ENCODE measurements at places on chromosomes 16 and 17.

GRCh38 chr17:31294820-31295488 lies 2.1 kb downstream of the OMG start:
- DNase-seq: no peak

GRCh38 chr17:81210868-81211267 lies 11.9 kb downstream of the CEP131 start:
- DNase-seq: no peak

GRCh38 chr16:30561089-30561816 lies 3.1 kb upstream of the ZNF764 start:
- DNase-seq: peak; percentile 16

DNA sequence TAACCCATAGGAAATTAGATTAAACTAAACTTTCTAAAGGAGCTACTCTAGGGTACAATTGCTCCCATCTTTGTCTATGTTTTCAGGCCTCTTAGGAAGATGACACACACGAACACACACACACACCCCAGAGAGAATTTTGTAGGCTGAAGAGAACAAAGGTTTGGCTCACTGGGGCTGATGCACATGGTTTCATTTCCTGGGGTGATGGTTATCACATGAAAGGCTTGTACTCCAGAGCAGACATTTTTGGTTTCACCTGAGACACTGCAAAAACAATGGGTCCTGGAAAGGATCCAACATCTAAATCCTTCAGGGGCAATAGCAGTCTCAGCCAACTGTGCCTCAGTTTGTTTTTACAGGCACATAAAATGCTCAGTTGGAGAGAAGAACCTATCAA lies 62.8 kb downstream of the GRB7 start:
- no peak for DNase-seq

DNA sequence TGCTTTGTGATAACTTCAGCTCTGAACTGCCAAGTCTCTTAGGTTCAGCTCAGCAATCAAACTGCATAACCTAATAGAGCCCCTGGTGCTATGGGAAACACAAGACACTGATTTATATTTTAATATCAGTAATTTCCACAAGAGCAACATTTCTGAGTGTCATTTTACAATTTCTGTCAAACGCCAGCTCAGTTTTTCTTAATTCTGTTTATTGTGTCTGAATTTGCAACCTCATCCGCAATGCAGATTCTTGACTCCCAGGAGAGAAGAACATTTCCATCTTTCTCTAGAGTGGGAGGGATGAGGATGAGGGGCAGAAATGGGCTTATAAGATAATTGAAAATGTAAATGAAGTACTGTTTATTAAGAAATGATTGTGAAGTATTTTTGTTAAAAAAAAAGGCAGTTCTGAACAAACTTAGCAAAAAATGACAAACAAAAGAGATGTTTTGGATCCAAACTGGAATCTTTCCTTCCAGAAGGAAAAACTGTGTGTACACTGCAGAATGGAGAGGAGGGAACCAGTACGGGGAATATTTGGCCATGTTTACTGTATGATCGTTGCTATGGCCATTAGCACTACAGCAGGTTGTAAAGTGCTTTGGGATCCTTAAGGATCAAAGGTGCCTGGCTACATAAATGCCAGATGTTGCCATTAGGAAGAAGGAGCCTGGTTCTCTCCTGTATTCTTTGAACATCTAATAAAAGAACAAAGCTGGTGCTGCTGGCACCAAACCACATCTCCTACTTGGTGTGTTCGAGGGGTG lies 7.4 kb upstream of the PMFBP1 start:
- no peak for DNase-seq

DNA sequence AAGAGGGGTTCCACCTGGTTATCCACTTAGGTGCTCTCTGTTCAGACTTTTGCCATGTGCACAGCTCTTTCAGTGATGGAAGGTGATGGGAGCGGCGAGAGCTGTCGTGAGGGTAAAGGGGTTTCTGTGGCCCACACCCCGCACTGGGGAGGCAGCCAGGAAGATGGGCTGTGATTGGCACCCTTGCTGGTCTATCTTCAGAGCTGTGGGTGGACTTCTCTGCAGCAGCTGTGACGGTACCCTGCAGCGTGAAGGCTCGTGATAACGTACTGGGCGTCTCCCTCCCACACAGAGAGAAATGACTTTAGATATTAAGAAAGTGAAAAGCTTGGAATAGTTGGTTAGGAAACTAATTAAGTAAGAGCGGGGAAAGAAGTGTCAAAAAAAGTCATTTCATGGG lies 45.8 kb downstream of the MPRIP start:
- DNase-seq: no peak

- DNase-seq: no peak
Measured at GRCh38 chr17:80624864-80625263, 80.2 kb downstream of the RPTOR start.

DNA sequence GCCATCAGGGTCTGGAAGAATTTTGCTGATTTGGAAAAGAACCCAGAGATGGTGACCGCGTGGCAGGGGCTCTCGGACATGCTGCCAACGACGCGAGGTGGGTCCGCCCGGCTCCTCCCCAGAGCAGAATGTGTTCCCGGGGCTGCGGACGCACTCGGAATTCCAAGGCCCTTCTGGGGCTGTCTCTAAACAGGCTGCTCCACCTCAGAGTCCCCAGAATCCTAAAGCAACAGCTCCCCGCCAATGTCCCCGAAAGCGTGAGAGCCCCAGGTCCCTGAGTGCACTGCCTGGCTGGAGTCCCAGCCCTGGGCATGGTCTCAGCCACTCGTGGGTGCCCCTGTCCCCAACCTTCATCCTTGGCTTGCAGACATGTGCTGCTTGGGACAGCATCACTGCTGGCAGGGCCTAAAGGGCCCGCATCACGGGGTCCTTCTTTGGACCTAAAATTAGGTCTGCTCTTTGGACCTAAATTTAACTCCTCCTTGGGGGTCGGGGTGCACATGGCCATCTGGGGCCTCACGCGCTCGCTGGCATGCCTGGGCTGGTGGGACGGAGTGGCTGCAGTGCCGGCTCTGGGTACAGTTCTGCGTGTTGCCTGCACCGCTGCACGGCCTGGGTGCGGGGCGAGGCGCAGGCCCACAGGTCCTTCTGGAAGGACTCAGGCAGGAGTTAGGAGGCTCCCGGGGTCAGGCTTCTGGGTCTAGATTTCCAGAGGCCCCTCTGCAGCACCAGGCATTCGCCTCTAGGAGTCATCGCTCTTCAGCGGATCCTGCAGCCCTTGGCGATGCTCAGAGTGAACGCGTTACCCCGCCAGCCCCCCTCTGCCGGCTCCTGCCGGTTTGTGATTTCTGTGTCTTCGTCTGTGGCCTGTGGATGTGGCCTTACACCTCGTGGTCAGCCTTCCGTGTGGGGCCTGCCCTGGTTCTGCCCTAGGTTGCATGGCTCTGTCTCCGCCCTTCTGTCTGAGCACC lies 41.9 kb upstream of the CHMP6 start:
- peak; percentile 60 for DNase-seq

- DNase-seq: peak; percentile 54
Measured at GRCh38 chr17:79841369-79842135, 2.3 kb upstream of the CBX4 start.

- no peak for DNase-seq
Measured at GRCh38 chr16:28875134-28876018, 2.9 kb upstream of the ATP2A1 start.

GRCh38 chr16:50683689-50684374 lies 2.7 kb upstream of the SNX20 start:
- DNase-seq: no peak

- DNase-seq: no peak
Measured at GRCh38 chr17:55219934-55220333, 44.8 kb upstream of the HLF start.

DNA sequence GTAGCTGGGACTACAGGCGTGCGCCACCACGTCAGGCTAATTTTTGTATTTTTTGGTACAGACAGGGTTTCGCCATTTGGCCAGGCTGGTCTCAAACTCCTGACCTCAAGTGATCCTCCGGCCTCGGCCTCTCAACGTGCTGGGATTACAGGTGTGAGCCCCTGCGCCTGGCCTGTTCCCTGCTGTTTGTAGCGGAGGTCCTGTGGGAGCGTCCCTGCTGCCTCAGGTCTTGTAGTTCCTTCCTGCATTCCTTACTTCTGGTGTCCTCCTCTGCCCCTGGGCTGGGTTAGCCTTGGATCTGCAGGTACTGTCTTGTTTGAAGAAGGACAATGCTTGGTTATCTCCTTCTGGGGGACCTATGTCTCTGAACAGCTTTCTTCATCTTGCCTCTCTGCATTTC lies 23.6 kb upstream of the G6PC1 start:
- no peak for DNase-seq

- DNase-seq: no peak
Measured at GRCh38 chr17:73301369-73301768, 10.4 kb downstream of the CDC42EP4 start.

DNA sequence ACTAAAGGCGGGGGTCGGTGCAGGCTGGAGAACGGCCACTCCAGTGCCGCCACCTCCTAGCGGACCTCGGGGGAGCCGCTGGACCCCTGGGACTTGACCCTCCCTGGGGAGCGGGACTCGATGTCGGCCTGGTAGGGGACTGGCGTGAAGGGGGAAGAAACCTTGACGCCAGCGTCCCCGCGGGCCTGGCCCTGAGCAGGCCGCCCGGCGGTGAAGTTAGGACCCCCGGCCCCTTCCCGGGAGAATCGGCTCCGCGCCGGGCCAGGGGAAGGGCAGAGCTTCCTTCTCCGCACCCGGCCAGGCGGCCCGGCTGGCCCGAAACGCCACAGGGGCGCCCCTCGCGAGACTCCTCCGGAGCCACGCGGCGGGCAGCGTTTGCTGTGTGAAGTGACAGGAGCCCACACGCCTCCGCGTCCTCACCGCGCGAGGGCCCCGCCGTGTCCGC lies 389 bp downstream of the DUS1L start:
- DNase-seq: no peak

GRCh38 chr16:51755039-51755501 lies 604.0 kb upstream of the SALL1 start:
- DNase-seq: peak; percentile 36

DNA sequence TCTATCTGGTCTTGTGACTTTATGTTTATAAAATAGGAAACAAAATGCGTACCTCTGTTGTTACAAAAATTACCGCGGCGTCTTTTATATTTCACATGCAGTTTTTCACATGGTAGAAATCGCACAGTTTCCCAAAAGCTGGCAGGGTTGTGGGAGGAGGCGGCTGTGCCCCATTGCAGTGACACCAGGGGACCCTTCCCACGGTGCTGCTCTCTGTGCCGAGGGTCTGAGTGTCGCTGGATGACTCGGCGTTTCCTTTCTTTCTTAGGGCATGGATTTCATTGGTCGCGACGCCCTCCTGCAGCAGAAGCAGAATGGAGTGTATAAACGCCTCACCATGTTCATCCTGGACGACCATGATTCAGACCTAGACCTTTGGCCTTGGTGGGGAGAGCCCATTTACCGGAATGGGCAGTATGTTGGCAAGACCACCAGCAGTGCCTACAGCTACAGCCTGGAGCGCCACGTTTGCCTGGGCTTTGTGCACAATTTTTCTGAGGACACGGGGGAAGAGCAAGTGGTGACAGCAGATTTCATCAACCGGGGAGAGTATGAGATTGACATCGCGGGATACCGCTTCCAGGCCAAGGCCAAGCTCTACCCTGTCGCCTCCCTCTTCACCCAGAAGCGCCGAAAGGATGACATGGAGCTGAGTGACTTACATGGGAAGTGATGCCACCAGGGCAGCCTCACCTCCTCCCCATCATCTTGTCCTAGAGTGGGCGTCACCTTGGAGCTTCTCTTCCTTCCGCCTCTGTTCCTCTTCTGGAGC lies 17.2 kb upstream of the CLEC18C start:
- DNase-seq: no peak

DNA sequence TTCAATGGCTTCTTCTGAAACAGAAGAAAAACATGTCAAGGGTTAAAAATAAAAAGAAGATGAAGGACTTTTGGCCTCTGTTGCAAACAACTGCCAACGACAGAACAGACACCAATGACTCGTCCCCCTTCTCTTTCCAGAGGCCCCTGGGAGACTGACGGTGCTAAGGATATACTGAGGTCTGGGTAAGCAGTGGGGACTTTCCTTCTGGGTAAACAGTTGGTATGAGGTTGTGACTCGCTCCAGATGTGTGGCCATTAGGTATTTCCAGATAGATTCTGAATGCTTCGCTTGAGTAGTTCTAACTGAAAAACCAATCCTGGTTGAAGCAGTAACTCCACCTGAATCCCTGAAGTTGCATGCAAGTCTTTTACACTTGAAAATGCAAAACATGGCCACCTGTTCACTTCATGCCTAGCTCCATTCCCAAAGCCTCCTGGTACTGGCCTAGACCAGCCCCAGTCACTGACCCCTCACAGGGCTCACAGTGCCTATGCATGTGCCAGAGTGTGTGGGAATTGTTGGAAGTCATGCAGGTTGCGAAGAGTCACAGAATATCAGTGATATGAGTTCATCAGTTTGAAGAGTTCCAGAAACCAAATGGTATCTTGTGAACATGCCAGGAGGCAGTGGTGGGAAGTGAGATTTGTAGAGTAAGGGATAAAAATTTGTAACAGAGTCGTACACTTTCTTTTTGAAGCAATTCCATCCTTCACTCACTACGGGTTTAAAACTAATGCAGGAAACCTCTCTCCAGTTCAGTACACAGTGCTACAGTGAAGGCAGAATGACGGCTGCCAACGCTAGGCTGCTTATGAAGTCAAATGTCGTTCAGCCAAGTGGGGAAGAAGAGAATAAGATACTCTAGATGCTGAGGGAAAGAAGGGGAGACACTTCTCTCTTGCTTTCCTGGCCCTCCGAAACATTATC lies 217.8 kb downstream of the ZFHX3 start:
- DNase-seq: no peak

DNA sequence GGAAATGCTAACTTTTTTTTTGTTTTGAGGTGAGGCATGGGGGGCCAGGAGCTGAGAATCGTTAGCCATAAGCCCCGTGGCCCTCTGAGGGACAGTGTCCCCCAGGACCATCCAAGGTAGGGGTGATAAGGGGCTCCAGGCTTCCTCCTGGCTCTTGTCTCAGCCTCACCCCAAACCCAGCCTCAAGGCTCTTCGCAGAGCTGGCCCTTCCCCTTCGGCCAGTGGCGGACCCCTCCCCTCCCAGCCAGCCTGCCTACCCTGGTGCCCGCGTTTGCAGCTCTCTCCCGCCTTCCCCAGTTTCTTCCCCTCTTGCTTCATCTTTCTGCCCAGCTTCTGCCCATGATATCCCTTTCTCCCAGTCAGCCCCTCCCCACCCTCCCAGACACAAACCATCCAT lies 22.7 kb upstream of the ATP2A3 start:
- no peak for DNase-seq

DNA sequence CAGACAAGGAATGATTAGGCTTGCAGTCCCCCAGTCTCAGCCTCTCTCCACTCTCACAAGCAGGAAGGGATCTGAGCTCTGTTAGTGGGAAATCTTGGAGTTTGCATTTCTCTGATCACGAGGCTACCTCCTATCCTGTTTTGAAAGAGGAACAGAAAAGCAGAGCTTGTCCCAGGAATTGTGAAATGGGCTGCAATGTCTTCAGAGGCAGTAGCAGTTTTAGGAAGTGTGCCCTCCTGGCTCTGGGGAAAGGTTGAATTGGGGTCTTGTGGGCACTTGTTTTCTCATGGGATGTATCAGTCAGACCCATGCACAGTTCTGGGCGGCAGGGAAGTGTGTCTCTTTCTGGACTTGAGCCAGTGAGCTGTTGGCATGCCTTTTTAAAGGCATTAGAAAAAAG lies 22.8 kb downstream of the NUP85 start:
- no peak for DNase-seq

DNA sequence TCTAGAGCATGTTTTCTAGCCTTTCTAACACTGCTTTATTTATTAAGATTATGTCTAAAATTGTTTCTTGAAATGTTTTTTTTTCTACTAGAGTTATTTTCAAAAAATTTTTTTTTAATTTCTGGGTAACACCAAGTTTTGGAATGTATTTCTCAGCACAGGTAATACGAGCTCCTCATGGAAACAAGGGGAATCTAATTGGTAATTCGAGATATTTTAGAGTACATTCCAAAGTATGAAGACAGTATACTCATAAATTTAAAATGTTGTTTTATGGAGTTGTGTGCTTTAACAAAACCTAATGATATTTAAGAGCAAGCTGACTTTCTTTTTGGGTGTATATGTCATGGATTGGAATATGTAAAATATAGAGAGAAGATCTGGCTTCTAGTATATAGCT lies 42.4 kb downstream of the OMG start:
- DNase-seq: no peak

Measured in neural progenitor cell (in vitro differentiated cells).